Thoracic aorta (tissue), 2 donors: ENCODE measurements at places on chromosomes 7 and 10. TPM values are rescaled to one million over a fixed set of nuclear protein-coding genes. Genes with fewer than 3 reads are reported as not detected.

STAG3 gene
- 0.95 TPM for total RNA-seq

GRCh38 chr7:36058020-36058592 is 94.9 kb upstream of the EEPD1 start:
- no peak for DNase-seq

DNA sequence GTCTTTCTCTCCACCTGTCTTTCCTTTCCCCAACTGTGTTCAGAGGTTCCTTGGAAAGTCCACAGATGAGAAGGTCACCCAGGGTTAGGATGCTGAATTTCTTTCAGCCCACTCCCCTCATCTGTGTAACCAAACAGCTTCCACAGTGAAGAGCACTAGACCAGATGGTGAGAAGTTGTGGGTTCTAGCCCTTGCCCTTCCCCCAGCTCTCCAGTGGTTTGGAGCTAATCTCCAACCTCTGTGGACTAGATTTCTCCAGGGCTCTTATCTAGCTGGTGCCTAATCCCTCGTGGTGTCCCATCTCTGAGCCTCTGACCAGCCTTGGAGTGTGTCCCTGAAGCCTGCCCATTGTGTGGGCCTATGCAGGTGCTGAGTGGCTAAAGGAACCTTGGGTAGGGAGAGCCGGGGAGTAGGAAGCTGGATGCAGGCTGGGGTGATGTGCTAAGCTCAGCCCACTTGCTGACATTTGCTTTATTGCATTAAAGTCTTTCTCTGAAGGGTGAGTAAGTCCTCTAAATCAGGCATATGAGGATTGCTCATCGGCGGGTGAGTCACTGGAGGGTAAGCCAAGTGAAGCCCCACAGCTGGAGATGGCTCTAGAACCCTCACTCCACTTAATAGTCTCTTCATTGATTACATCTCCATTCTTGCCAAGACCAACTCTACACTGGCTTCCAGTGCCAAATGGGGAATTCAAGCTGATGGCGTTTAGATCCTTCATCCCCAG is 14.9 kb downstream of the DUSP5 start:
- no peak for DNase-seq

DNA sequence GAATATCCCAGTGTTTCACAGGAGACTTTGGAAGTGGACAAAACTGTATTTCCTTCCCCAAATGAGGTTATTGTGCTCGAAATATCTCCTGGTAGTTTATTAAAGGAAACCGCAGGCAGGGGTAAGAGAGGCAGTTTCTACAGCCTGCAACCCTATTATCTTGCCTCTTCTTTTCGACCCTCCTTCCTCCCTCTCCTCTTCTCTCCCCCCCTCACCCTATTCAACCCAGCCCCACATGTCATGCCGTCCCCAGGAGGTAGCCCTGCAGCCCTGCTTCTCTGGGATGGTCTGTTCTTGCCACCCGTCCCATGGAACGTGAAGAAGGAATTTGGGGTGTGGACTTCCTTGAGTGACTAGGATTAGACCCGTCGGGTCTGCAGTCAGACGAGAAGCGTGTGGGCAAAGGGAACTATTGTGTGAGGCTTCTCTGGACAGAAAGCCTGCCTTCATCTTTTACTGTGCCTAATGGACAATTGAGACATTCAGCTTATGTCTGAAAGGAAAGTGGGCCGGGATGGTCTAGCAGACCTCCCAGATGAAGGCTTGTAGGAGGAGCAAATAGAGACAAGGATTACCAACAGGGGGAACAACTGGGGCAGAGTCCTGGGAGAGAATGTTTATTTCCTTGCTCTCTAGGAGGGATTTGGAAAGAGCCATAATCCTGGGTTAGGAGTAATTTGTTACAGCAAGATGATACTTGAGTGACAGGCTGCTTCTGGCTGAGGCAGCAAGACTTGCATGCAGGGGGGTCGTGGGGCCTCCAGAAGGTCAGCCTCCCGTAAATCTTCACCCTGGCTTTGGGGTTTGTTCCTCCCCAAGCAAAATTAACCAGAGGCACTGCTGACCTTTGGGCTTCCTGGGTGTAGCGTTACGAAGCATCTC is 77.8 kb downstream of the TCF7L2 start:
- no peak for DNase-seq

GRCh38 chr10:51076299-51076841 is 2.1 kb downstream of the PRKG1 start:
- DNase-seq: no peak

AEBP1 gene
- total RNA-seq: 1,006 TPM
